Suppressor macrophage treated with lipopolysaccharide for 1 hour (primary cell): ENCODE measurements at places on chromosomes 2 and 18.

- DNase-seq, result no peak
These were observed 326.8 kb downstream of the OSR1 start for GRCh38 chr2:19031642-19032041.

GRCh38 chr2:204133476-204133875, 196.9 kb downstream of the ICOS start:
- DNase-seq, result no peak

DNA sequence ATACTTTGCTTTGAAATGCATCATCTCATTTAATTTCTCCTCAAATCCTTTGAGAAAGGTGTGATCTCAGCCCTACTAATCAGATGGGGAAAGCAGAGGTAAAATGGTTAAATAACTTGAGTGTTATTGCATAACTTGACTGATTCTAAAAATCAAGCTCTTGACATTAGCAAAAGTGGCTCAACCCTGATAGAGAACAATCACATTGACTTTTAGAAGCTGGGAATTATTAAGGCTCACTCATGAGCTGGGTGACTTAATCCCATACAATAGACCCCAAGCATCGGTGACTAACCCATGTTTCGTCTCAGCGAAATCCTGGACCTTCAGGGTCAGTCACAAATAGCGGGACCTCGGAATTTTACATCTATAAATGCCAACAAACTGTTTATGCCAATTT, 378.9 kb downstream of the NBAS start:
- DNase-seq, result no peak

- no peak for DNase-seq
These were observed 57.1 kb upstream of the PKDCC start for GRCh38 chr2:41990688-41991087.

DNA sequence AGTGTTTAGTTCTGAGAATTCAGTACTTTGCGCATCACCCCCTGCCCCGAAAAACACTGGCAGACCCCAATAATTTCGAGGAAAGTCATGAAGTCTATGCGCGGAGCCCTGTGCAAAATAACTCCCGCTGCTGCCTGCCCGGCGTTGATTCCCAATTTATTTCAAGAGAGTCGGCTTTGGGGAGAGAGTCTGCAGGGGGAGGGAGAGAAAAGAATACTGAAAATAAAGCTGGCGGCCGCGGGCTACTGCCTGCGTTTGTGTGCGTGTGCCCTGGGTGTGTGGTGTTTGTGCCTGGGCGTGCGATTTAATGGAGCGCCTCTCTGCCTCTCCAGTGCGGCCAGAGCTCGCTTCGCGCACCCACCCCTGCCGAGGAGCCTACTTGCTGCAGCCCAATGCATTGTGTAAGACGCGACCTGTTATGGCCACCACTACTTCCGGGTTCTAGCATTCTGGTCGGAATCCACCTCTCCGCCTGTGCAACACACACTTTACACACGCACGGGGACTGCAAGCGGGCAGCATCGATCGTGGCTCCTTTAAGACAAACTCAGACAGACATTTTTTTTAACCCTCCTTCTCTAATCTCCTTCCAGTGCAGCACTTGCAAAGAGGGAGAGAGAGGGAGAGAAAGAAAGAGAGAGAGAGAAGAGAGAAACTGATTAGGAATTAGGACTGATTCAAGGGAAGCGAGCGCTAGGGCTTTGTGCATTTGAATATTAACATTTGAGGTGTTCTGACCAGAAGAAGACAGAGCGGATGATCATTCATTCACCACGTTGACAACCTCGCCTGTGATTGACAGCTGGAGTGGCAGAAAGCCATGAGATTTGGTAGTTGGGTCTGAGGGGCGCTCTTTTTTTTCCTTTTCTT, at the start of gene MEIS1:
MEIS1 (plus strand) TSS at position 447 of the 870 bp plus-strand sequence. CDS start 732 bp downstream, outside the sequence.
- peak; percentile 84 for DNase-seq

DNA sequence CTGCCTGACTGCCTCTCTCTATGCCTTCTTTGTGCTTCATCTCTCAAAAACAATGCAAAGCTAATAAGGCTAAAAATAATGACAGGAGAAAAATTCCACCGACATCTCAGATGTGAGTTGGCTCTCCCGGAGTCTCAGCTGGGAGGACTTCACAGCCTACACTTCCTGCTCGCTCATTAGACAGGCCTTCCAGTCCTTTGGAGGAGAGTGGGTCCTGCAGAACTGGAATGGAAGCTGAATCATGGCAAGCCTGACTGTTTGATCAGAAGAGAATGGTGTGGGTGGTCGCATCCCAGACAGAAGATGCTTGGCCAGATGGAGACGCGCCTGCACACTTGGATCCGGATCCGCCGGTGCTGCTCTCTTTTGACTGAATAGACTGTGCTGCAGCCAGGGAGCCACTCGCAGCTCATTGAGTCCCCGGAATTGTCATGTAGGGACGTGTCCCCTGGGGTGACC, 49.7 kb downstream of the TRIB2 start:
- DNase-seq, result no peak

- DNase-seq, result peak; percentile 55
These were observed 69.7 kb upstream of the SULT1C3 start for GRCh38 chr2:108169982-108170625.

DNA sequence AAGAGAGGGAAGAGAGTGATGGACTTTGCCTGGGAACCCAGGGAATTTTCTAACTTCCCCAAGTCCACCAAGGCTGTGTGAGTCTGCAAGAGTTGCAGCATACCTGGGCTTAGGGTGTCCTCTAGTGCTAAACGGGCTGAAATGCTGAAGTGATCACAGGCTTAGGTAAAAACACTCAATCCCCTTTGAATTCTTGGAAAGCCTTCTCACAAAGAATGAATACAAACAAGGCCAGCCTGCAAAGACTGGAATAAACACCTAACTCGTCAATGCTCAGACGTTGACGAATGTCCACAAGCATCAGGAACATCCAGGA, 30.0 kb upstream of the BMP10 start:
- DNase-seq, result peak; percentile 61

DNA sequence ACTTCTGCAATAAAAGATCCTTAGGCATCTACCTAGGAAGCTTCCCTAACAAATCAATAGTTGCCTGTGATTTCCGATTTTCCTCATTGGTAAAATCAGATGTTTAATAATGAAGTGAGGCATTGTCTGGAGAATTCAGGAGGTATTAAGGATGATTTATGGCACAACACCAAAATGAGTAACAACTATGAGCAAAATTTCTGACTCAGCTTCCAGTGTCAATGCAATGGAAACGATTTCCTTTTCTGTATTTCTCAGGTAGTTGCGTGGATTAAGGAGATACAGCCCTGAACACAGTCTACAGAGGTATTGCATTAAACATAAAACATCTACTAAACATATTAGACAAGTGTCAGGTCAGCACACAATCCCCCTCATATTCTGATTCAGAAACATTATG, 99.5 kb downstream of the EPB41L3 start:
- DNase-seq, result no peak

GRCh38 chr2:36912695-36913094, 53.6 kb downstream of the STRN start:
- no peak for DNase-seq

DNA sequence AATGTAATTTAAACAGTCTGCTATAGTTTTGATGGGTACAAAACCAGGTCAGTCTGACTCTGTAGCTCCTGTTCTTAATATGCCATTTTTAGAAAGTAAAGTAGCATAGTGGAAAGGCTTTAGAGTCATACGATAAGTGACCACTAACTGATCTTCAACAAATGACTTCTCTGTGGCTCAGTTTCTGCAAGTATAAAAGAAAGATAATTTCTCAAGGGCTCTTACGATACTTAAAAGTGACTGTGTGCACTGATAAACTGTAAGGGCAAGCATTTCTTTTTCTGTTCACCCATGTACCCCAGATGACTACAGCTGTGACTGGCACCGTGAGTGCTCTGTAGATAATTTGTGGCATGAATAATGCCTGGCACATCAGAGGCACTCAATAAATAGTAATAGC, 178.7 kb downstream of the LCLAT1 start:
- no peak for DNase-seq

GRCh38 chr2:48651158-48651790, 33.6 kb downstream of the GTF2A1L start:
- no peak for DNase-seq

GRCh38 chr18:331221-331821, 63.5 kb upstream of the THOC1 start:
- peak; percentile 24 for DNase-seq

GRCh38 chr2:74843899-74844298, 10.0 kb downstream of the HK2 start:
- DNase-seq, result peak; percentile 89

DNA sequence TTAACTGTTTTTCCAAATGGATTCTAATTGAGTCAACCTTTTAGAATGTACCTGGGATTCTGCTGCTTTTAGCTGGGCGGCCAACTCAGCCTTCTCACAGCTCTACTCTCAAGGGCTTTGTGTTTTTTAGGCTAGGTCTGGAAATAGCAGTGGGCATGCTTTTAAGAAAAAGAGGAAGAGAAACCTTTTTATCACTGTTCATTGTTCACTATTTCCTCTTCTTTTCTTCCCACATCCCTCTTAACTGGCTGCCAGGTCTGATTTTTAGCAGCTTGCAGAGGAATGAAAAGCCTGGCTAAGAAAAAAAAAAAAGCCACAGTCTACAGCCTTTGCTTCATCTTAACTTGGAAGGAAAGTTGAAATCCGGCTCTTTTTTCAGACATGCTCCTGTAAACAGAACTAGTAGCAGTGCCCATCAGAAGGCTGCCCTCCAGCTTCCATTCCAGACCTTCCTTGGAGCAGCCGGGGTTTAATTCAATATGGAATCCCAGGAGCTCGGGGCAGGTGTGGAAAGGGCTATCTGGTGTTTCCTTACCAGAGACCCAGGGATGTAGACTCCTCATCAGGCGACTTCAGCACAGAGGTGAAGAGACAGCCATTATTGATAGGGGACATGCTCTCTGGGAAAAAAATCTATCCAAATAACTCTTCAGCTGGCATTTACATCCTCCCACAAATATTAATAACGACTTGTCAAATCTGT, 230.7 kb downstream of the MYO3B start:
- peak; percentile 47 for DNase-seq

GRCh38 chr2:211114826-211115455, 558.5 kb downstream of the CPS1 start:
- DNase-seq, result no peak

- no peak for DNase-seq
These were observed 477.0 kb downstream of the RNF144A start for GRCh38 chr2:7394195-7394594.

DNA sequence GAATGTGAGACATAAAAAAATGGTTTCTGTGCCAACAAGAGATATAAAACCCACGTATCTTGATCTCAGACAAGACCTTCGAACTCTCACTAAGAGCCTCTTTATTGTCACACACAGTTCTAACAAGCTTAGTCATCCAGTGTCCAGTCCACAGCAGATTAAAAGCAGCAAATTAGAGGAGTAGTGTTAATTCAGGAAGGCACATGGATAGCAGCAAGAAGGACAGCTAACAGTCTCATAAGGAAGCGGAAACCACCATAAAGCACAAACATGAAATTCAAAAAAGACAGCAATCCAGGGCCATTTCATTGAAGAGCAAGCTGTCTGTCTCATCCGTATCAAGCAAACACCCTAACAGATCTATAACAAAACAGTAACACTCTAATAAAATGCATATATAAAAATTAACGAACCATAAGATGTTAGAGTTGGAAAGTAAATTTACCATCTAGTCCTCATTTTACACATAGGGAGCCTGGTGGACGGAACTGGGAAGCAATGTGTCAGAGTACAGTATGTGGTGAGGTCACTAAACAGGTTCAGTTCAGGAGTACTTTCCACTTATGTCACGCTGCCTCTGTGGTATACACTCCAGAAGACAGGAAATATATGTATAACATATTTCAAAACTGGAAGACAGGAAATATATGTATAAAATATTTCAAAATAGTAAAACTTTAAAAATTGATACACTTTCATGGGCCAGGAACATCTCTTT, 18.3 kb downstream of the AAK1 start:
- DNase-seq, result peak; percentile 71

DNA sequence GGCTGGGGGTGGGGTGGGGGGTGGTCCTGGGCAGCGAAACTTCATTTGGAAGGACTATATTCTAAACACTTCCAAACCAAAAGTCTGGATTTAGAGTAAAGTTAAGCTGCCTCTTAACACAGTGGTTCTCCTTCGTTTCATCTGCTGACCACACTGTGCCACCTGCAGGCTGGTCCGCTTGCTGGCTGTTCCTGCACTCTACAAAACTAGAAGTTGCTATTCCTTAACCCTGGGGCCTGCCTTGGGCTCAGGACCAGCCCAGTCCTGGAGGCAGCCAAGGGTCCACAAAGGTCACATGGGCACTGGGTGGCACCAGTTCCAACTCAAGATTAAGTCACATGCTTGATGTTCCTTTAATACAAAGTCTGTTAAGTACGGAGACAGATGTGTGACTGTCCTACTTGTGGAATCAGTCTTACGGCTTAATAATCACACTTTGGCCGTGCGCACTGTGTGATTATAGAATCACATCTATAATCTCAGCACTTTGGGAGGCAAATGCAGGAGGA, 195.4 kb downstream of the FAM210A start:
- DNase-seq, result peak; percentile 44

DNA sequence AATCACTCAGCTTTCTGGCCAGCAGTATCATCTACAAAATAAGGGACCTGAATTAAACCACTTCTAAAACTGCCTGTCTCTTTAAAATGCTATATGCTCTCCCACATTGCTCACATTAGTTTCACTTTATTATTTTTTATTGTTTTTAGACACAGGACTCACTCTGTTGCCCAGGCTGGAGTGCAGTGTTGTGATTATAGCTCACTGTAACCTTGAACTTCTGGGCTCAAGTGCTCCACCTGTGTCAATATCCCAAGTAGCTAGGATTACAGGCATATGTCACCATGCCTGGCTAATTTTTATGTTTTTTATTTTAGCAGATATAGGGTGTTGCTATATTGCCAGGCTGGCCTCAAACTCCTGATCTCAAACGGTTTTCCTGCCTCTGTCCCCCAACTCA, 591.3 kb upstream of the ZNF804A start:
- DNase-seq, result no peak

- DNase-seq, result no peak
These were observed 463.0 kb downstream of the FBXO15 start for GRCh38 chr18:73684647-73685046.

DNA sequence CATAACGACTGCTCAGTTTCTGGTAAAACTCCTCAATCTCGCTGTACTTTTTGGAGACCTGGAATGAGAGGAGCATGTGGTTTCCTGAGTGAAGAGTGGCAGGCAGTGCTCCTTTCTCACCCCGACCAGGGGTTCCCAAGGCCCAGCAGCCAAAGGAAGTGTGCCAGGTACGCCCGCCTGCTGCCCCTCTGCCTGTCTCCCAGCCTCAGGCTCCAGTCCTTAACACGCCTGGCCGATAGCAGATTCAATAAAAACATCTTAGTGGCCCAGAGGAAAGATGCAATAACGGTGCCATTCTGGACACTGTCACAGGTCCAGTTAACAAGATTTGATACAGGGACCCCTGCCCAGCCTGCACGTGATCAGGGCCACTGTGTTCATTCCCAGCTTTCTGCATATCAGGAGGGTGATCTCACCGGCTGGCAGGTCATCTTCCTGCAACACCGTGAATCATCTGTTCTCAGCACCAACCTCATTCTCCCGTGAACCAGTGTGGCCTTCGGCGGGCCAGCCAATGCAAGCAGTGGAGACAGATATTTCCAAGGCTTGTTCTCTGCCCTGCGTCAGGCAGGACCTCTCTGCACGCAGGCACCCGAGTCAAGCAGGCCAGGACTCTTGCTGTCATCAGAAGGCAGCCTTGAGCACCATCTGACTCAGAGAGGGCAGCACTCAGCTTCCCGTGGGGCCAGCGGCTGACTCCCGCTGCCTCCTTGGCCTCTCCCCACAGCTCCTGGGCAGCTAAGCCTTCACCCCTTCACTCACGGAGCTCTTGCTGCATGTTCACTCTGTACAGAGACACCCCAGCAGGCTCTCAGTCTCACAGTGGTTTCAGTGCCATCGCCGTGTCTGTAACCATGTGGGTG, 9.5 kb downstream of the HS1BP3 start:
- DNase-seq, result no peak

- DNase-seq, result peak; percentile 26
These were observed 241.3 kb downstream of the PAX3 start for GRCh38 chr2:222057347-222058073.
